ENCODE measurements at places on chromosomes 2 and 18. TPM values are rescaled to one million over a fixed set of nuclear protein-coding genes. Genes with fewer than 3 reads are reported as not detected.

The SCLY gene
- 44.0 TPM for total RNA-seq

The MAP3K20 gene
- 0.76 TPM for total RNA-seq

The GREB1 gene
- total RNA-seq = 134 TPM

The NPPC gene
- total RNA-seq = 18.5 TPM

The SLC11A1 gene
- not detected for total RNA-seq

The ROCK1 gene
- total RNA-seq = 59.9 TPM

The MYO1B gene
- 129 TPM for total RNA-seq

The C18orf54 gene
- 20.0 TPM for total RNA-seq

The ACVR1C gene
- total RNA-seq = 0.59 TPM

The CAPN14 gene
- 0.25 TPM for total RNA-seq

The OXER1 gene
- total RNA-seq = not detected

The PKP4 gene
- total RNA-seq = 25.0 TPM

The COL3A1 gene
- total RNA-seq = not detected

The ASIC4 gene
- 5.4 TPM for total RNA-seq

The DAW1 gene
- total RNA-seq = not detected

The PSMG2 gene
- total RNA-seq = 48.7 TPM

The ITPRIPL1 gene
- total RNA-seq = 0.56 TPM

The ANKRD30BL gene
- total RNA-seq = 0.29 TPM

The ADGRF3 gene
- 0.54 TPM for total RNA-seq

The SNED1 gene
- total RNA-seq = 2.8 TPM

The ACTG2 gene
- not detected for total RNA-seq
